Stimulated activated CD4-positive, alpha-beta T cell treated with anti-CD3 and anti-CD28 coated beads, Interleukin-2, amount 100 ng/mL, for 24 hours (primary cell): ENCODE measurements at places on chromosomes 2 and 18.

DNA sequence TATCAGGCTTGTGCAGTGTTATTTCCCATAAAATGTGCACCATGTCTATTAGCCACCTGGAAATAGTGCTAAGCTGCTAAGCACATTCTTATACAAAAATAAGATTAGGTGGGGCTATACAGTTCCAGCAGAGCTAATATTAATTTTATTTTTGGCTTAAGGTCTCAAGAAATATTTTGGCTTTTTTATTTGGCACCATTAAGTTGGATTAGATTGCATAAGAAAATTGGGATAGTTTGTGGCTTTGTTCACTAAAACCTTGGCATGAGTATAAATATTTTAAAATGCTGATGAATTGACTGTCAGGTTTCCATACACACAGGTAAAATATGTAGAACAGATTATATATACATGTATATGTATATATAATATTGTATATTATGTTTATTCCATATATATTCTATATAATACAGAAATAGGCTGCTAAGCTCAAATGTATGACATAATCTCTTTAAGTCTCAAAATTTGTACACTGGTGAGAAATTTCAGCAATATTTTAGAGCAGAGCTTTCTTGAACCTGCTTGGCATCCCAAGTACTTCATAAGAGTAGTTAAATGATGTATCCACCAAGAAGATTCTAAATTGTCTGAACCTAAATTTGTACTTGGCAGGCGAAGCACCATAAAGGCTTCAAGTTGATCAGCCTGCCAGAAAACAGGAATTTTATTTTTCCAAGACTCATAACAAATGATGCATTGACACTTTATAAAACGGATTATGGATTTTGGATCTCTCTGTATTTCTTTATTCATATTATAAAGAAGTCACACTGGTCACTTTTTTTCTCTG lies 32.6 kb downstream of the CCDC102B start:
- DNase-seq: no peak

- DNase-seq: no peak
Measured at GRCh38 chr18:58409802-58410445, 219.0 kb downstream of the ALPK2 start.

DNA sequence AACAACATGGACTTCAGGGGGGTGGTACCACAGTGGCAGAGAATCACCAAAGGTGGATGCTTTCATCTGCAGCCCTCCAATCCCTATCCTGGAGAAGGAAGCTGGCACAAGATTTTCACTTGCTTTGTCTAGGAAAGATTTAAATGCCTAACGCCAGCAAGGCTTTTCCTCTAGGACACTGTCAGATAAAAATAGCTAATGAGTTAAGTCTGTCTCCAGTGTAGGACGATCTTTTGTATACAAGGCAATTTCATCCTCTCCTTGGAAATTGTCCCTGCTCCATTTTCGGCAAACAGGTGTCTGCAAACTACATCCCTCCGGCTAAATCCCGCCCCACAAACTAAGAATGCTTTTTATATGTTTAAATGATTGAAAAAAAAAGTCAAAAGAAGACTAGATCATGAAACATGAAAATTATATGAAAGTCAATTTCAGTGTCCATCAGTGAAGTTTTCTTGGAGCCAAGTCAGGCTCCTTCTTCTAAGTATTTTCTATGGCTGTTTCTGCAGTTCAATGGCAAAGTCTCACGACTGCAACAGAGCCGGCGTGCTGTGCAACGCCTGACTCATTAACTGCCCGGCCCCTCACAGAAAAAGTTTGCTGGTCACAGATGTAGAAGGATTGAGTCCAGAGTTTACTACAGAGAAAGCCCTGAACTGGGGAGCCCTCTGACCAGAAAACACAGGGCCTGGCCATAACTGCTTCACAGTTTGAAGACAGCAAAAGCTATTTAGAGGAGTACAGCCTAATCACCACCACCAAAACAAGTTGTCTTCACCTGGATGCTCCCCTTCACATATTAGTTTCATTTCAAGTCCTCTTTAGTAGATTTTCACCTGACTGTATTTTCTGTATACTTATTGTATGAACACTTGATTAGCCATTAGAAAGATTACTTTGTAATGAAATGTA lies 52.3 kb downstream of the PIEZO2 start:
- no peak for DNase-seq

DNA sequence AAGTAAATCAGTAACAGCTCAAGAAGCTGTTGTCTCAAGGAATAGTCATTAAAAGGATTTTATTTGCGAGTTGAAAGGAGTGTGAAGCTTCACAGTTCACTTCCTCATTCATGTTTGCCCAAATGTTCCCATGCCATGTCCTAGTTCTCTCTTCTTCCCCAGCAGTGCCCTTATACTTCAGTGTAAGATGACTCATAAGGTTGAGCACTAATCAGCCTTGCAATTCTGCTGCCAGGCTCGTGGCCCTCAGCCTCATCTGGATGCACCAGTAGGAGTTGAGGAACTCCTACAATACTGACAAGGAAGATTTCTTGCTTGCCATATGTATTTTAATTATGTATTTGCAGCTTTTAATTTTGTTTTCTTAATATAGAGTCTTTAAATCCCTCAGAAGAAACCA lies 1980.4 kb downstream of the SUCLG1 start:
- DNase-seq: no peak

DNA sequence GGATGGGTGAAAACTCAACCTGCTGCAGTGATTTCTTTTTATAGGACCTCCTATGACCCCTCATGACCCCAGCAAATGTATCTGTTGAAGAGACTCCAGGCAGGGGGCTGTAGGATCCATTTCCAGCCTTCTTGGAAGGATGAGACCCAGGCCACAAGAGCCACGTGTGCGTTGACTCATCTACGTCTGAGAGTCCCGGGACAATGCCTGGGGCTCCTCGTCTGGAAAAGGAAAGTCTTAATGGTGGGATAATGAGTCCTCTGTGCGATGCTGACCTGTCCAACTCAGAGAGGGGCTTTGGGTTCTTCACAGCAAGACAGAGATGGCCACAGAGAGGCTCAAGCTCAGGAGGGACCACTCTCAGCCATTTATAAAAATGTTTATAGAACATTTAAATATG lies 80.8 kb downstream of the SMIM21 start:
- no peak for DNase-seq

DNA sequence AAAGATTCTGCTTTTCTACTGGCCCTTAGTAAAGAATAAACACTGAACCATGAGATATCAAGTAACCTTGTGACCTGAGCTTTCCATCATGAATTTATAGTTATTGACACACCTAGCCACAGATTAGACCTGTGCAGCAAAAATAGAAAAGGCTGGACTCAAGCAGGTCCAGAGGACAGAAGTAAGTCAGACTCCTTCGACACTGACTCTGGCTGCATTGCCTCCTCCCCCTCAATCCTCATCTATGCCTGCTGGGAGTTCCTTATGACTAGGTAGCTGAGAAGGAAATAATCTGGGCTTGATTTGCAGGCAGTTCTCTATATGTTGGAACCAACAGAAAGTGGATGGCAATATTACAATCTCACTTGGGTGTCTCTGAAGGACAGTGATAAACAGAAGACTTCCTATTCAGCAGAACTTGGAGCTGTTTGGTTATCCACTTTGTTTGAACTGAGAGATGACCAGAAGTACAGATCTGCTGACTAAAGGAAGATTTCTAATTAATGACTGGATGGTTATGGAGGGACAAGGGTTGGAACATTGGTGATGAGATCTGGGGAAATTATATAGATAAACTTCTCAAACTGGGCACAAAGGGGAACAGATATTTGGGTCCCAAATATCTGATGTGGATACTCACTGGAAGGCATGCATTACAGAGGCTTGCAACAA lies 39.4 kb downstream of the ARID5A start:
- no peak for DNase-seq

DNA sequence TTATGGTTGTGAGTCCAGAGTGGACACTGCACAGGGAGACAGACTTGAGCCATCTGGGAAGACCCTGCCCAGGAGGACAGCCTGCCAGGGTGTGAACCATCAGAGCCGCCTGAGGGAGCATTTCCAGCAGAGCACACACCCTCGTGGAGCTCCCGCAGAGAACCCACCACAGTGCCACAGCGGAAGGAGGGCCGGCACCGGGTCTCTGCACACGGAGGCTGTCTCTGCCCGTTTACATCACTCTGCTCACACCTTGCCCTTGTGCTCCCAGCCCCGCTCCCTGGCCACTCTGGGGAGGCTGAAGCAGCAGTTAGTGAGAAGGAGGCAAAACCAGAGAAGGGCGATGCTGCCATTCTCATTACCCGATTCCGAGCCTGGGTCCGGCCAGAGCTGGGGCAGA lies 161.9 kb downstream of the KLHL29 start:
- no peak for DNase-seq

DNA sequence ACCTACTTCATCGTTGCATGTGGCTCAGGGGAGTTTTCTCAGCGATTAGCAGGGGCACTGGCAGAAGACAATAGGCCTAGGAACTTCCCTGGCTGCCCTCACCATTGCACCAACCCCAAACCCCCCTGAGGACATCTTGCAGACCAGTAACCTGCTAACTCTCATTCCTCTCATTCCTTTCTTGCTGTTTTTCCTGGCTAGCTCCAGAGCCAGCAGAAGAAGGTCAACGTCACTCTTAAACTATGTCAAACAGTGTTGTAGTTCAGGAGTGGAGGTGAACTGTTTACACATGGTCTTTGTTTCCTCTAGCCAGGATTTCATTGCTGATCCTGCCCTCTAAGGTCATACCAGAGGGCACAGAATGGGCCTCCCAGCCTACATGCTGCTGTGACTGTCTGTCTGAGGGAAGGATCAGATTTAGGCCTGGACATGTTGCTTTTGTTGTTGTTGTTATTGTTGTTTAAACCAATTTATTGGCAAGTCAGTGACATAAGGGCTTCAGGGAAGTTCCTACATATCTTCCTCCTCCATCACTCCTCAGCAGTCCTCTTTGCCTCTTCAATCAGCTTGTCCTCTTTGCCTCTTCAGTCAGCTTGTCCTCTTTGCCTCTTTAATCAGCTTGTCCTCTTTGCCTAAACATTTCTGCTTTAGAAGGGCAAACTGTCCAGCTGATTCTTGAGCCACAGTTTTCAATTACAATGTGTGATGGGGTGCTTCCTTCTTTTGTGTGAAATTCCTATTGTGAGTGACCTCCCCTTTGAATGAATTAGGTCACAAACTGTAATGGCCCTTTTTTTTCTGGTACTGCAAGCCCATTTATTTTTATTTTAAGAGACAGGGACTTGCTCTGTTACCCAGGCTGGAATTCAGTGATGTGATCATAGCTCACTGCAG lies 471.9 kb upstream of the TNP1 start:
- DNase-seq: no peak

- no peak for DNase-seq
Measured at GRCh38 chr2:99198103-99198841, 17.3 kb downstream of the MRPL30 start.

- DNase-seq: no peak
Measured at GRCh38 chr18:400456-400855, 100.0 kb downstream of the COLEC12 start.

DNA sequence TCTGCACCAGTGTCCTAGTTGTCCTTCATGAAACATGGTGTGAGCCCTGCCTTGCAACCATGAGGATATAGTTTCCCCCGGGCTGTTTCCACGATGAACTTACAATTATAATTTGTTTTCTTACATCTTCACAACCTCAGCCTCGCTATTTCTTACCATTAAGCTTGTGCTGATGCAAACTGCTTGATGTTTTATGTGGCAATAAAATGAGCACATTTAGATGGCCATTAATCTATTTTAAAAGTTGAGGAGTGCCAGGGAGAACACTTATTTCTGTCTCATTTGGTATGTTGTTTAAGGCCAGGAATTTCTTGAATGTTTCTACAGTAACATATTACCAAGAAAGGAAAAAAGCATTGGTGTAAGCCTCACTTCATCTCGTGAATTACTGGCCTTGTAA lies 214.5 kb upstream of the SLC8A1 start:
- DNase-seq: no peak
